GM12864 (cell line): ENCODE measurements at places on chromosomes 5 and 9.

DNA sequence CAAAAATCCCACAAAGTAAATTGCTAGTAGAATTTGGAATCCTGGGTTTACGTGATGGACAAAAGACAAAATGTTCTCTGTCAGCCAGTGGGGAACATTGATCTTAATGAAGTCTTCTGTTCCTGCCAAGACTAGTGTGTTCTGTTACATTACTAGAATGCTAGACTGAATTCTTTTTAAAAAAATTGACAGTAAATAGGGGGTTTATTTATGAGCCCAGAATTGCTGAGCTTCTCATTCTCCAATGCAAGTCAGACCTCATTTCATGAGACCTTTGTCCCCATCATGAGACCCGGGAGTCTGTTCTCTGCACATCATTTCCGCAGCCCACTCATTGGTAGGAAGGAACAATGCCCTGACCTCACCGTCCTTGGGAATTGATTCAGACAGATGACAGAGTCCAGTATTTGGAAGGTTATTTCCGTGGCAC, 173.8 kb upstream of the OTULINL start:
- no peak for DNase-seq

DNA sequence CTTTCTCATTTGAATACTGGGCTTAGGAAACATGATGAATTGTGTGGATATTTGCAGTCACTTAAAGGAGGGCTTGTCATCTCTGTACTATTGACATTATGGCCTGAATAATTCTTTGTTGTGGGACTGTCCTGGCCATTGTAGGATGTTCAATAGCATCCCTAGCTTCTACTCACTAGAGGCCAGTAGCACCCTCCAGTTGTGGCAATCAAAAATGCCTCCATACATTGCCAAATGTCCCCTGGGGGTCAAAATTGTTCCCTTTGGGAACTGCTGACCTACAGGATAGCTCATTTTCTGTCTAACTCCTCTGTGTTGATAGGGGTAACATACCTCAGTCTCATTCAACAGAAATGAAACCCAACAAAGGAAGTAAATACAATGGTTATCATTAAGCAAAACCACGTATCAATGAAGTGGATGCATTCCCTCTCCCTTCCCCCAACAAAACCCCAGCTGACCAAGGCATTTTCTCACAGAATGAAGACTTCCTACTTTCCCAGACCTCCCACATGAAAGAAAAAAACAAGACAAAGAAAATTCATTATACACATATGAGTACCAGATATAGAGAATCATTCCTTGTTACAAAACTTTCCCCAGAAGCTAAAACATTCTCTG, 18.1 kb downstream of the FYB1 start:
- no peak for DNase-seq

DNA sequence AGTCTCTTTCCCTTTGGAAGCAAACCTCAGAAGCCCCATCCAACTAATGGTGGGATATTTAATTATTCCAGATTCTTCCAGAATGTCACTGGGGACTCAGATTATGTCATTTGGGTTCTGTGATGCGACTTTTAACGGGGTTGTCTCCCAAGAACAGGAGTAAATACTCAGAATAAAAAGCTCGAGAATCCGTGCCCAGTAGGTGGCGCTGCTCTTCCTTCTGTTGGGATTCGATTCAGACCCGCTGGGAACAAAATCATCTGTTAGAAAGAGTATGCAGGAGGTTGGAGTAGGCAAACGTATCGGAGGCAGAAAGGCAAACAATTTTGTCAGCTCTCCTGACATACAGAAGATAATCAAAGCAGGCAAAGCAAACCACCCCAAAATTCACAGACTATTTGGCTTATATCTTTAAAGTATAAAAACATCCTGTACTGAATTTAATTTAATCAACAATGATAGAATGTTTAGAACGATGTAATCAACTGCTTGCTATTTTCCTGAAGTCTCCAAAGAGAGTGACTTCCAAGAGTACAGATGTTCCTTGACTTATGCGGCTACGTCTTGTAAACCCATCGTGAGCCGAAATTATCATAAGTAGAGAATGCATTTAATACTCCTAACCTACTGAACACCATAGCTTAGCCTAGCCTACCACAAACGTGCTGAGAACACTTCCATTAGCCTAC, 169.8 kb upstream of the RAI14 start:
- DNase-seq = no peak

DNA sequence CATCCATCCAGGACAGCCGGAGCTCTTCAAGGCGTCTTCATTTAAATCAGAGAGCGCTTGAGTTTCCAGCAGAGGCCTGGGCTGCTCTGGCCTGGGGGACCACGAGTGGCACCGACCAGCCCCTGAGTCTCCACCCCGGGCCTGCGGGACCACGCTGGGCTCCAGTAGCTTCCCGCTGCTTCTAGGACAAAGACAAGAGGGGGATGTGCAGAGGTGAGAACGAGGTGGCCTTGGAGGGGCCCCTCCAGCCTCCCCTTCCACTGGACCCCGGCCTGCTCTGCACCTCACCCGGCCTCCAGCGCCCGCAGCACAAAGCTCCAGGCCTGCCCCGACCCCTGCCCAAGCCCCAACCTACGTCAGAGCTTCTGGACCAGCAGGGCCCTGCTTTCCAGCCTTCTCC, 81.6 kb downstream of the IRX2 start:
- no peak for DNase-seq

GRCh38 chr9:111902391-111903139, 6.0 kb downstream of the UGCG start:
- no peak for DNase-seq

DNA sequence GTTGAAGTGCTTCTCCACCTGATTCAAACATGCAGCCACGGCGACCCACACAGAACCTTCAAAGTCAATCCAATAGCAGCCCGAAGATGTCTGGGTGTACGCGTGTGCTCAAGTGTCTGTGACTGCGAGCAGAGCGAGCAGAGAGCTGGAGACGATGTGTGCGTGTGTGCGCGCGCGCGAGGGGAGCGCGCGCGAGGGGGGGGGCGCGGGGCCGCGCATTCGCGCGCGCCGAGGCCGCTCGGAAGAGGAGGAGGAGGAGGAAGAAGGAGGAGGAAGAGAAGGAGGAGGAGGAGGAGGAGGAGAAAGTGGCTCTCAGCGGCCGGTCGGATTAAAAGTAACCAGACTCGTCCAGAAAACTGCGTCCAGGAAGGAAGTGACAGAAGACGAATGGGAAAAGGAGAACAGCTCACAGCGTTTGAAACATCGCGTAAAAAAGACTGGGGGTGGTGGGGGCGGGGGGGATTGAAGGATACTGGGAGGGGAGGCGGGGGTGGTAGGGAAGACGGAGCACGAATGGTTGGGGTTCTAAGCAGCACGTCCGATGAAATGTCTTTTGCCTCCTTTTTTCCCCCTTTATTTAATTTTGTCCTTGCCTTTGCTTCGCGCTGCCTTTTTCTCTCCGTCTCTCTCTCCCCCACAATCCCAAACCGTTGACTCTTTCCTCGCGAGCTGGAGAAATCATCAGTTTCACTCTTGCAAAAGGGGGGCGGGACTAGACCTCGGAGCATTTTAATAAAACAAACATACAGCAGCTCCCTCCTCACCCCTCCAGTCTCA, at the start of gene MEF2C:
Gene MEF2C (minus strand): TSS at position 126 of the 777 bp plus-strand sequence. CDS start 59,396 bp downstream, outside the sequence.
- DNase-seq = peak; percentile 82

- DNase-seq = no peak
Observed at GRCh38 chr9:137453643-137454081, 5.5 kb downstream of the NSMF start.

DNA sequence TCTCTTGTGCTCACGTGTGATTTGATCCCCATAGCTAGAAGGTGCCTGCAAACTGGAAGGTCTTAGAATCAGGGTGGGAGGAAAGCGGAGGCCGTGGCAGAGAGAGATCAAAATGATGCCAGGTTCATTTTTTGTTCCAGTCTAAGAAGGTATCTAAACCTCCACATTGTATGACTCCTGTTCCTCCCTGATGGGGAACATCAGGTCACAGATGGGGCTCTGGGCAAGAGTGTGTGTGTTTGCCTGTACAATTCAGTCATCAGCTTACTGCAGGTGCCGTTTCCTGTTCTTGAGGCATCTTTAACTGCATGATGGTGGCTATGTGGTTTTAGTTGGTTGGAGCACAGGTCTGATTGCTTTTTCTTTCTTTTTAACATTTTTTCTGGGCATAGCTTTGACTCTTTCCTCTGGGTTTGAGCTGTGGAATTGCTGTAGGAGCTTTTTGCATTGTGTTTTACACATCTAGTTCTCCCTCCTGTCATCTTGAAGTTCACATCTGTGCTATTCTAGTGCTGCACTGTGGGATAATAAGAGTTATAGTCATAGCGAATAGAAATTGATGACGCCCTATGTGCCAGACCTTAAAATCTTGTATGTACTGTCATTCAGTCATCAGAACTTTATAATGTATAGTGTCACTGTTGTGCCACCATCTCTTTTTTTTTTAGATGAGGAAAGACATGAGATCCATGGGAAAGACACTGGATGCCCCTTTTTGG, 30.8 kb downstream of the ARHGAP26 start:
- DNase-seq = peak; percentile 64

DNA sequence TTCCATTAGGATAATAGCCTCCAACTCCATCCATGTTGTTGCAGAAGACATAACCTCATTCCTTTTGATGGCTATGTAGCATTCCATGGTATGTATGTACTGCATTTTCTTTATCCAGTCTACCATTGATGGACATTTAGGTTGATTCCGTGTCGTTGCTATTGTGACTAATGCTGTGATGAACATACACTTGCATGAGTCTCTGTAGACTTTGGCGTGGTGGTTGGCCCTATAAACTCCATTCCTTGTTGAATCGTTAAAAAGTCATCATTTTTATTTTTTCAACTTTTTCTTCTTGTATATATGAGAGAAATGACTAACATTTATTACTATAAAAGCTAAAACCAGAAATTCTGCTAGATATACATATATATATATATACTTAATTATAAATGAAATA, 1491.9 kb upstream of the CDH6 start:
- DNase-seq = no peak

- no peak for DNase-seq
Observed at GRCh38 chr5:40984884-40985283, 75.6 kb downstream of the C7 start.

DNA sequence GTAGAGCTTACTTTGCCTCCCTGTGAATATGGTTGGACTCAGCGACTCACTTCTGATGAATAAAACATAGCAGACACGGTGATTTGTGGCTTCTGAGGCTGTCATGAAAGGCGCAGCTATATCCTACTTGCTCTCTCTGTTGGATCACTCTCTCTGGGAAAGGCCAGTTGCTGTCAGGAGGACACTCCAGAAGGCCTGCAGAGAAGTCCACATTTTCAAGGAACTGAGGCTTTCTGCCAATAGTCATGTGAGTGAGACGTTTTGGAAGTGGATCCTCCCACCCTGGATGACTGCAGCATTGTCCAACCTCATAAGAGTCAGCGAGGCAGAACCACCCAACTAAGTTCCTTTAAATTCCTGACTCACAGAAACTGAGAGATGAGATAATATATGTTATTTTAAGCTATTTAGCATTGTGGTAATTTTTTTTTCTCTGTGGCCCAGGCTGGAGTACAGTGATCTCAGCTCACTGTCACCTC, 156.0 kb upstream of the MAST4 start:
- DNase-seq = no peak

DNA sequence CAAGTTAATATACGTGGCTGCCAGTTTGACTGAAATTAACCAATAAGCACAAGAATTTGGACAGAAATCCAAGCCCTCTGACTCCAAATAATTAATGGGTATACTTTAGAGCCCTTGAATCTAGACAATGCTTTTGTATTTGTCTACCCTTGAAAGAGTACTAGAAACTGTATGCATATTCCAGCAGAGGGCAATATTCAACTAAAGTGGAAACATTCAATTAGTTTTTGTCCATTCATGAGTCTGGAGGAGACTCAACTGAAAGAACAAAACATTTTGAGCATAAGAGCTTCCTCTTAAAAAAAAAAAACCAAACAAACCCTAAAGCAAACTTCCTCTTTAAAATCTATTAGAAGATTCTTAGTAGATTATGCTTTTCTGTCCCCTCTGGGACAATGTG, 157.8 kb downstream of the ARHGEF28 start:
- DNase-seq = no peak

DNA sequence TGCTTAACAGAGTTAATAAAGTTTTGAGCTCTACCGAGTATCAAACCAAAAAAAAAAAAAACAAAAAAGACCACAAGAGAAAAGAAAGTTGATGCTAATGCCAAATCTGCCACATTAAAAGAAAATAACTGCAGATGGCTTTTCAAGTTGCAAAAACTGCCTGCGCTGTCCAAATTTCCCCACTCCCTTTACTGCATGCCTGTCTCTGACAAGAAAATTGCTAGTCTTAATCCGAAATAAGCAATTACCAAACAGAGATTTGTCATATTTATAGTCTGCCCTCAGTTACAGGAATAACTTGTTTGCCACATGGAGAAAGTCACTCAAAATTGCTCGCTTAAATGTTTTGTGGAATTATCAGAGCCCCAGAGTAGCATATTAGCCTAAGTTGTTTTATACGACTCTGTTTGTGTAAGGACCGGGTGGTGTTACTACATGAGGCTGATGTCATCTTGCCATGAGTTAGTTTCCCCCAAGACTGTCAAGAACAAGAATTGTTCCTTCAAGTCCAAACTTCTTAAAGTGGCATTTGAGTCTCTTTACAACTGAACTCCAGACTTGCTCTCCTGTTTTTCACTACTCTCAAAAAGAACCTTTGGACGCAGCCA, 160.9 kb downstream of the CEP120 start:
- DNase-seq = no peak

DNA sequence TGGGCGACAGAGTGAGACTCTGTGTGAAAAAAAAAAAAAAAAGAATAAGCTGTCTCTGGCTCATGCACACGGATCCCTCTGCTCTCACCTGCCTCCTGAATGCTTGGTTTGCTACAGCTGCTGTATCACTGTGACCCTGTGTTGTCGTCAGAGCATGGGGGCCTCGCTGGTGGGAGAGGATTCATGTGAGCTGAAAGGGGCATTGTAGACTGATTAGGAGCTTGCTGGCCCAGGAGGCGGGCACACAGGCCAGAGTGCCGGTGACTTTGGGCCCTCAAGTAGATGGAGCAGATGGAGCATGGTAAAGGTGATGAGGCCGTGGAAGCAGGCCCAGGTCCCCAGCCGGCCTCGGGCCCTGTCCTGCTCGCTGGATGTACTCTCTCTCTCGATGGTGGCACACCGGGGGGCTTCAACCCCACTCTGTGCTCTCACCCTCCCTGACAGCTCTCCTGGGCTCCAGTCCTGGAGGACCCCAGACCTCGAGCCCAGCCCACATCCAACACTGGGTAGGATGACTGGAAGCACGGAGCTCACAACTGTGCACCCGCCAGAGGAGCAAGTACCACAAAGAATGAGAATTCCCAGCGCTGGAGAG, 7.1 kb downstream of the FLT4 start:
- DNase-seq = no peak
